Stimulated activated CD8-positive, alpha-beta memory T cell treated with anti-CD3 and anti-CD28 coated beads, Interleukin-15, amount 100 ng/mL, for 4 hours (primary cell): ENCODE measurements at places on chromosomes 6 and 20.

- no peak for DNase-seq
Measured at GRCh38 chr20:61852268-61853072, 213.2 kb downstream of the TAF4 start.

DNA sequence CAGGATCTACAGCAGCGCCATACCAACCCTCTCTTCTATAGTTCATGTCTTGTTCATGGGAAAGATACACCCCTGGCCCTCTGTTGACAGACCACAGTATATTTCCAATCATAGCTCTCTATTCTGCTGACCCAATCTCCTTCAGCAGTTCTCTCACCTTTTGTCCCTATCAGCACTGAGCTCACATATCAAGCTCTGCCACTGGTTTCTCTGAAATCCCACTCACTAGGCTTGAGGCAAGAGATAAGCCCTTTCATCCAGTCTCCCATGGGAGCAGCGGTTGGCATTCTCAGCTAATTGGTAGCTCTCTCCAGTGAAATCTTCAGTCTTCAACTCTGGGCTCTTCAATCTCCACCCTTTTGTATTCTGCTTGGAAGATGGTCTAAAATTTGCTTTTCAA is 313.4 kb downstream of the GJA1 start:
- DNase-seq, result no peak

GRCh38 chr20:32943490-32944052 is 60.7 kb downstream of the SUN5 start:
- no peak for DNase-seq

DNA sequence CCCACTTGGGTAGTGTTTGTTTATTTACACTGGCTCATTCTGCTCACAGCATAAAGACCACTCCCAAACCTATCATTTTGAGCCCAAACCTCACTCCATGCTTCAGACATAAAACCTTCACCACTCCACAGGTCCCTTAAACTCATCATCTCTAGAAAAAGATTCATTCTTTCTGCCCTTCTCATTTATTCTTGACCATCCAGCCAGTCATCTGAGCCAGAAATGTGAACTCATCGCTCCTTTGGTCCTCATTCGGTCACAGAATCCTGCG is 12.4 kb downstream of the TPMT start:
- DNase-seq, result no peak

GRCh38 chr6:125356884-125357283 is 55.1 kb upstream of the HDDC2 start:
- no peak for DNase-seq

GRCh38 chr6:139625998-139626975 is 251.8 kb upstream of the CITED2 start:
- no peak for DNase-seq

DNA sequence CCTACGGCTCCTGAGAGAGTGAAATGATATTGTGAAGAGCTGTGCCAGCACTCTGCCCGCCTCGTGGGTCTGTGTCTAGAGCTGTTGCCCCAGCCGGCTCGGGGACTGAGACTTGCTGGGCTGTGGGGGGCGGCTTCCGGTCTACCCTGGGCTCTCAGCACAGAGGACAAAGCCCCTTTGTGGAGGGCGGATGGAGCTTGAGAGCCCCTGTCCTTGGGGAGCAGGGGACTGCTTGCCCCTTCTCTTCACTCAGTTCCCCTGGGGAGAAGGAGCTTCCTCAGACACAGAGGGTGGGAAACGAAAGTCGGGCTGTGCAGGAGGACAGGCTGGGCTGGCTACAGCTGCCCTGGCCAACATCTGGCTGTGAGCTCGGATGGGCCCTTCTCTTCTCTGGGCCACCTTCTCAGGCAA is 11.0 kb downstream of the SRC start:
- no peak for DNase-seq

DNA sequence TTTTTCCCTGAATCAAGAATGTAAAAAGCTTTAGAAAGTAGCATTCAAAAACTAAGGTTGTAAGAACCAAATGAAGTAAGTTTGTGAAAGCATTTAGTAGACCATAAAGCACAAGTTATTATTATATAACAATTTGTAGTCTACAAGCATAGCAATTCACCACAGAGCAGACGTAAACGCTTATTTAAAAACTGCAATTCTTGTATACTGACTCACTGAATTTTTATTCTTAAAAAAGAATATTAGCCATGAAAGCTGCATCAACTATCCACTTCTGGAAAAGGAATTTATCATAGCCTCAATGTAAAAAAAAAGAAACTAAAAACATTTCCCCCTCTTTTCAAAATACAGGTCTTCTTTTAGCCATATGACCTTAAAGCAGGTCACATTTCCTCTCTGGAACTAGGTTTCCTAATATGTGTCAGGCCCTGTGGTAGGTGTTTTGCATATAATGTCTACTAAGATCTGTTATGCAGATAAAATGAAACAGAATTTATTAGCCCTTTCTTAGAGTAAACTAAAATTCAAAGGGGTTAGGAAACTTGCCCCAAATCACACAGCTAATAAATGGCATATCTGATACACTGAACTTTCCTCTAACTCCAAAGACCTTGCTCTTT is 2.1 kb downstream of the MAP3K7 start:
- no peak for DNase-seq

GRCh38 chr20:29306390-29307072 is 1950.9 kb upstream of the DEFB115 start:
- DNase-seq, result no peak

GRCh38 chr20:1876975-1877608 is 18.1 kb upstream of the SIRPA start:
- DNase-seq, result no peak

GRCh38 chr6:13422681-13423221 is 64.6 kb downstream of the GFOD1 start:
- no peak for DNase-seq

- no peak for DNase-seq
Measured at GRCh38 chr6:21738180-21739094, 144.9 kb downstream of the SOX4 start.

DNA sequence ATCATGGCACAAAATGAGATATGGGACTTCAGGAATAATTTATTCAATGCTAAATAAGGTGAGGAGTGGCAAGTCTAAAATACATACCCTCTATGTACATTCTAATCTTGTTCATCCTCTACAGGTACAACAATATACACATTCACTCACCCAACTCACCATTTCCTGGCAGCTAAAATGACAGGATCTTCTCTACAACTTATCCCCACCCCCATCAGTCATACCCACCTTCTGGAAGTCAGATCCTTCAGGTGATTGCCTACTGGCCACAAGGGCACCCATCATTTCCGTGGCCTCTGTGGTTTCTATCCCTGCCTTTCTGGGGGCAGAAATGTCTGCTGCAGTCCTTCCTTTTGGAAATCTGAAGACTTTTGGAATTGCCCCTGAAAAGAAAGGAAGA is 22.8 kb upstream of the CRIP3 start:
- no peak for DNase-seq

DNA sequence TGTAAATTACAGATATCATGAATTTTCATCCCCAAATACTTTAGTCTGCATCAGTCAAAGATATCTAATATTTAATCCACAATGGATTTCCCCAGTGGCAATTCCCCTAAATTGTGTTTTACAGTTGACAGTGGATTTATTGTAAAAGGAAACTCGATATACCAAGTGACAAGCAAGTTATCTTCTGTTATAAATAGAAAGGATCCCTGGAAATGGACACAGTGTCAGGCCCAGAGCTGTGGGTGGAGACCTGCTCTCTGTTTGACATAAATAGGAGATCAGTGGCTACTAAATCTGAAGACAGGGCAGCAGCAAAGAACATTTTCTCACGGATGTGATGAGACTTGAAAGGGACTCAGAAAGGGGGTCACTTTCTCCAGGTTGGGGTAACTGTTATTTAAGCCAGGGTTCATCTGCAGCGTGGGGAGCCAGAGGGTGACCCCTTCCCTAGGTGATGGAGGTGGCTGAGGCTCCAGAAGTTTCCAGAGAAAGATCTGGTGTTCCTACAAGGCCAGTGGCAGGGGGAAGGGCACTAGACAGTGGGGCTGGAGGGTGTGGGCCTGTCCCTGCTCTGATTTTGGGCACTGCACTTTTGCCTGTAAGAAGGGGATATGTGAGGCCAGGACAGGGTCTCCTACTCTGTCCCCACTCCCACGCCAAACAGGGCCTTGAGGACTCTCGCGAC is 12.3 kb upstream of the FAM110A start:
- no peak for DNase-seq

GRCh38 chr6:130908958-130909357 is 81.8 kb downstream of the SMLR1 start:
- DNase-seq, result no peak

GRCh38 chr6:51214442-51214841 is 395.8 kb downstream of the TFAP2B start:
- no peak for DNase-seq

DNA sequence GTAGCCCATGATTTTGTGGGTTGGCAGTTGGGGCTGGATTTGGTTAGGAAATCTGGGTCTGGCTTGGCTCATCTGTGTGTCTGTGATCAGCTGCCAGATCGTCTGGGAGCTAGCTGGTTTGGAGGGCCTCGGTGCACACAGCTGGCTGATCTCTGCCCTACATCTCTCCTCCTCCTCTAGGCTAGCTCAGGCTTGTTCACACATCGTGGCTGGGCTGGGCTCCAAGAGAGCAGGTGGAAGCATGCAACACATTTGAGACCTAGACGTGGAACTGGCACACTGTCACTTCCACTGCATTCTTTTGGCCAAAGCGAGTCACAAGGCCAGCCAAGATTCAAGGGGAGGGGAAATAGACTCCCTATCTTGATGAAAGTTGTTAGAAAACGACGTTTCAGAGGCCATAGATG is 15.9 kb downstream of the NDUFAF5 start:
- no peak for DNase-seq

DNA sequence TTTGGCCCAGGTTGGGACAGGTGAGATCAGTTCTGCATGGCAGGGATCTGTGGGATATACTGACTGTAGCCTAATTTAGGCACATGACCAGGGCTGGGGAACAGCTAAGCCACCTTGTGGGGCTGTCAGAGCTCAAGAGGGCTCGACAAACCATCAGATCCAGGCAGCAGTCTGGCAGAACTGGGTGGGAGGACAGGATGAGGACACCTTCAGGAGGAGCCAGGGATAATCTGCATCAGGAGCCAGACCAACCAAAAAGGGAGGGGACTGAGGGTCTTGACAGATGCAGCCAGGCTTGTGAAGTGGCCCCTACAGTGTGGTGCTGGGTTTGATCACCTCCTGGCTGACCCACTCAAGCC is 123.4 kb downstream of the MAFB start:
- no peak for DNase-seq

GRCh38 chr6:73282871-73283270 is 19.9 kb upstream of the KHDC1 start:
- DNase-seq, result no peak

DNA sequence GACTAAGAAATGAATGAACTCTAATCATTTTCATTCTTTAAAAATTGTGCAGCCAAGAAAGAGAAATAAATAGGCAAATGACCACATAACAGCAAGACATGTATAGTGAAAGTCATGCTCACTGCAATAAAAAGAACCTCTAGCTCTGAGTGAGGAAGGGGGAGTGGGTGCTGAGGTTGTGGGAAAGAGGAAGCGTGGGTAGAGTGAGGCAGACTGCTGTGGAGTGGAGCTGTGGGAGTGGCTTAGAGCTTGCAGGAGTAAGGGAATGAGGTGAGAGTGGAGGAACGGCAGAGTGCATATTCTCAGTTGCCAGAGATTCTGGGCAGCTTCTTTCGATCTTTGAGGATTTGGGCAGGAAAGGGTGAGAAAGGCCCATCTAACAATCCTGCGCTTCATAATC is 10.4 kb downstream of the DEFB129 start:
- no peak for DNase-seq
